ENCODE measurements at places on chromosomes 12 and 14.

GRCh38 chr12:50639721-50640120 is 124.2 kb upstream of the ATF1 start:
- DNase-seq: no peak

- DNase-seq: peak; percentile 87
Observed at GRCh38 chr12:22978962-22979361, 354.0 kb downstream of the ETNK1 start.

GRCh38 chr12:93778766-93779165 is 101.6 kb downstream of the CRADD start:
- DNase-seq: peak; percentile 19

DNA sequence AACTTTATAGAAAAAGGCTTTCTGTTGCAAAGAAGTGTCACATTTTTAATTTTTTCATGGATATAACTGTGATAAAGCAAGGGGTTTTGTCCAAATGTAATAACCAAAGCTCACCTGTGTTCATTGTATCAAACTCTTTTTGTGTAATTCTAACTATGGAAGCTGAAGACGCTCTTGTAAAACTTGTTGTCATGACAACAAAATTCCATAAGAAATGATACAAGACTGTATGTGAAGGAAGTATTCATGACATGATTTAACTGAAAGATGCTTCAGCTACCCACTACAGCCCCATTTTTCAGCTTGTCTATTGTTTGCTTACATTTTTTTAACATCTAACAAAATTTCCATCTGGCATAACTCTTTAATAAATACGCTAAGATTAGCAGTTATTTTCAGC is 360.9 kb downstream of the KCNH5 start:
- no peak for DNase-seq

DNA sequence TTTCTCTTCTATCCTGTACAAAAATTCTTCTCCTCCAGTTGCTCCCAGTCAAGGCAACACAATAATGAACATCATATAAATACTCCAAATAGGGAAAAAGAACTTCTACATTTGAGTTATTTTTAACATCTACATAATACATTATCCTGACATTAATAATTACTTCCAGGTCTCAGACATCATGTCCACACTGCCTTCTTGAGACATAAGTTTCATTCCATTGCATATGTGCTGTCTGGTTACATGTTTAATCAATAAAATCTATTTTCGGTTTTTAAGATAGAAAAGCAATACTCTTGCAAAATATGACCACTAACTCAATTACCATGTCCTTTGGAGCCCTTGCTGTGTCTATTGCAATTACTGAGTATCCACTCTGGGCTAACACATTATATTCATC is 881.9 kb downstream of the GALC start:
- no peak for DNase-seq

GRCh38 chr14:106067935-106068334 is 541.6 kb downstream of the TMEM121 start:
- DNase-seq: no peak

DNA sequence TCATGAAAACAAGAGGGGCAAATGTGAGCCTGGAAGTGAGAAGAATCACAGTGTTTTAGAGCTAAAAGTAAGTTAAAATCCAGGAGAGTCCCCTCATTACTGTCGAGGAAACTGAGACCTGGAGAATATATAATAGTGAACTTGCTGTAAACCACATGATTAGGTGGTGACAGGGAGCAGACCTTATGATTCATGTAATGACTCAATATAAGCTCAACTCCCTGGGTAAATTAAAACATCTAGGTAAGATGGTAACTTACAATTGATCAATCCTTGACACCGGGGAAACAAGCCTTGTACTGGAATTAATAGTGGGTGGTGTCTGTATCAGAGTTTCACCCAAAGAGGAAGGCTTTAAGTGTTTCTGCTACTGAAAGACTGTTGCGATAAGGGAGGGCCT is 269.3 kb downstream of the SNAPC1 start:
- DNase-seq: no peak

- no peak for DNase-seq
Observed at GRCh38 chr14:68473069-68473468, 319.8 kb downstream of the ZFP36L1 start.

DNA sequence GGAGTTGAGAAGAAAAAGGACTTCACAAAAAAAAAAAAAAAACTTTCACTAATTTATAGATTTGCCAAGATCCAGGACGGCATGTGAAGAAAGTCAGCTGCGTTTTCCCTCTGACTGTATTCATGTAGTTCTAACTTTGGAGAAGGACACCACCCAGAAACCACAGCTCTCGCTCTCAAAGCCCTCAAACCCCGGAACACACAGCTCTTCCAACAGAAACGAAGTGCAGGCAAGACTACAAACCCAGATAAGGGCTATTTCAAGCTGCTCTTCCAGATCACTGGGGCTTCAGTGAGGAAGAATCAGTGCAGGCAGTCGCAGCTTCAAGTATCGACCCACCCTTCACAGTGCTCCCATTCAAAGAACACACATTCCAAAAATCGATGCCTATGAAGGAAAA is 13.2 kb downstream of the KCNH5 start:
- DNase-seq: no peak

- DNase-seq: no peak
Observed at GRCh38 chr12:127194176-127194575, 1072.8 kb upstream of the TMEM132C start.

DNA sequence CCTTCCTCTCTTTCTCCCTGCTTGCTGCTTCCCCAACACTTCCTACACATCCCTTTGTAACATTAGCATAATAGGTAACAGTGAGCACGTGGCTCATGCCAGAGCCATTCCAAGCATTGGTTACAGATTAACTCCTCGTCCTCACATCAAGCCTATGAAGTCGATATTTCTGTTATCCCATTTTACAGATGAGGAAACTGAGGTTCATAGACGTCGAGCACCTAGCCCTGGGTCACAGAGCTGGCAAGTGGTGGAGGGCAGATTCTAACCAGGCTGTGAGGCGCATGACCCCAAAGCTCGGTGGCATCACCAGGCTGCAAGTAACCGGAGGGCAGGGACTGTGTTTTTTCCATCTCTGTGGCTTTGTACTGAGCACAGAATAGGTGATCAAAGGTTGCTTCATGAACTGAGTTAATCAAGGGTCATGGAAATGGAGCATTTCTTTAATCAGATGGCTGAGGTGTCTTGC is 5.7 kb upstream of the SERPINA1 start:
- DNase-seq: no peak

DNA sequence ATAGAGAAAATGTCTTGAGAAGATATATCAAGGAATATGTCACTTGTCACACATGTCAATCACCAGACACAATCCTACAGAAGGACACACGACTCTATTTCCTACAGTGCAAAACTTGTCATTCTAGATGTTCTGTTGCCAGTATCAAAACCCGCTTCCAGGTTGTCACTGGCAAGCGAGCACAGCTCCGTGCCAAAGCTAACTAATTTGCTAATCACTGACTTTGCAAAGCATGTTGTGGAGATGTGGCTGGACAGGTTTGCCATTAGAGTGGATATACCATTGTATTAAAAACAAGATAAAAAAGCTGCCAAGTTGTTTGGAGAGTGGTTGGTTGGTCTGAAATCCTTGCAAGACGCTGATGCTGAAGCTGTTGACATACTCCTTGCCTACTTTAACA is 7.9 kb upstream of the SGPP1 start:
- no peak for DNase-seq

DNA sequence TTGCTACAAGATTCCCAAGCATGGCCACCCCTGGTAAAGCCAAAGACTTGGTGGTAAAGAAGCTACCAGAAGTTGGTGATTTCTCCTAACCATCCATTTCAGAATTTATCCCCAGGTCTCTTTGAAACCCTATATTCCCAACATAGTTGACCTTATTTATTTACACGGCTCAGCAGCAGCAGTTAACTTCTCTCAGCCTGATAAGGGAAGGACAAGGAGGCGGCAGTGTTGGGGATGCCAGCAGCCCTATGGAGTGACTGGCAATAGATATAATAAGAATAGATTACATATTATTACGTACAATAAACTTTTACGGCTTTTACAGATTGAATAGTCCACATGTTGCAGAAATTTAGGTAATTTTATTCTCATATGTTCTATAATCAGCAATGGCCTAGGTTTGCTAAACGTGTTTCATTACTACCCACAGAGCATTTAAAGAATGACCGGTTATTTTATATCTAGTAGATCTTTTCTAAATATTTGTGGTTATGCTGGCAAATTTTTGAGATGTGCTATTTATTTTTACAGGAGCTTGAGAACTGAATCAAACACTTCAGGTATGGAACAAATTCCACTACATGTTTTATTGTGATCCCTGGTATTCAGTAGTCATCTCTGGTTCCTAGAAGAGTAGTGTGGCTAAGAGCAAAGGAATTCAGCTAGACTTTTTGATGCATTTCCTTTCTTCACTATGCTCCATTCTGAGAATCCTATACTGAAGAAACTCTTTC is 19.8 kb upstream of the PALS1 start:
- no peak for DNase-seq

DNA sequence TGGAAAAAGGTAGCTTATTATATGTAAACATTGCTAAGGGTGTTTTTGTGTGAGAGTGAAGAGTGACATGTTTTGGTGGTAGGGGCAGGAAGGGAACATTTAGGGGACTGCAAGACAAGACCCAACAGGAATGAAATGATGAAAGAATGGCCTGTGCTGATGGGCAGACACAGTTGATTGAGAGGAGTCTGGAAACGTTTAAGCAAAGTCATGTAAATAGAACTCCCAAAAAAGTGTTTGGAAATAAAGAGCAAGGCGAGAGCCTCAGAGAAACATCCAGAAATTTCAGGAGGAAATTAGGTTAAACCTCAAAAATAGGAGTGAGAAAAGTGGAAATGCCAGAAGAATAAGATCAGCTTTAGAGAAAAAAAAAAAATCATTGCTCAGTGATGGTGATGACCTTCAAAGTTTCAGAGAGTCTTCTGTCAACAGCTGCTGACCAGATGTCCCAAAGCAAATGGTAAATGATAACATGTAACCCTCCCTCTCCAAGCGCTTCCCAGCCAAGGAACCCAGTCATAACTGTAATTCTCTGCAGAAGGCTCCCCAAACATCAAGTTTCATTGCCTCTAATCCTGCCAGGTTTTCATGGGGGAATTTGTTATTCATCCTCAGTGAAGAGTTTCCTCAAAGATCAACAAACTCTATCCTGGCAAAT is 223.2 kb upstream of the FAR2 start:
- DNase-seq: no peak

- DNase-seq: no peak
Observed at GRCh38 chr12:18905134-18905533, 167.2 kb downstream of the CAPZA3 start.

- no peak for DNase-seq
Observed at GRCh38 chr14:92584816-92585215, 71.2 kb downstream of the RIN3 start.

DNA sequence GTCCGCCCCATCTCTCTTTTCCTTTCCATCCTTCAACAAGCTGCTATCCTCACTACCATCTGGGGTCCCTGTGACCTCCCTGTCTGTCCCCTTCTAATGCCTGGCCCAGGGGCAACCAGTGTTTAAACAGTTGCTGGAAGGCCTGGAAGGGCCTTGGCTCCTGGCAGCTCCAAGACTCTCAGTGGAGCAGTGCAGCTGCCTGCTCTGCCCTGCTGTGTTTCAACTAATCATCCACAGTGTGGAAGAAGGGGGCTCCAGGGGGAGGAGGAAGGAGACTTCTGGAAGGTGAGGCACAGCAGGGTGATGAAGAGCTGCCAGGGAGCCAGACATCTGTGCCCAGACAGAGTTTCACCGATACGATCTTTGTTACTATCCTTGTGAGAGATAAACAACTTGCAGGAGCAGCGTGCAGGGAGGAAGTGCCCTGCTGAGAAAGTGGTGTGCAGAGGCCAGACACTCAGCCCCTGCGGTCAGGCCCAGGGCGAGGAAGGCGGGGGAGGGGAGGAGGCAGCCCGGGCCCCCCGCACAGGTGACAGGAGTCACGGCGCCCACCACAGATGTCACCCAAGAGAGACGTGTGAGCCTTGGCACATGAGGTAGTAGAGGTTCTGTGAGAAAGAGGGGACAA is 1061.8 kb downstream of the BCL11B start:
- no peak for DNase-seq

- DNase-seq: no peak
Observed at GRCh38 chr14:83975435-83975834, 1554.5 kb upstream of the FLRT2 start.

DNA sequence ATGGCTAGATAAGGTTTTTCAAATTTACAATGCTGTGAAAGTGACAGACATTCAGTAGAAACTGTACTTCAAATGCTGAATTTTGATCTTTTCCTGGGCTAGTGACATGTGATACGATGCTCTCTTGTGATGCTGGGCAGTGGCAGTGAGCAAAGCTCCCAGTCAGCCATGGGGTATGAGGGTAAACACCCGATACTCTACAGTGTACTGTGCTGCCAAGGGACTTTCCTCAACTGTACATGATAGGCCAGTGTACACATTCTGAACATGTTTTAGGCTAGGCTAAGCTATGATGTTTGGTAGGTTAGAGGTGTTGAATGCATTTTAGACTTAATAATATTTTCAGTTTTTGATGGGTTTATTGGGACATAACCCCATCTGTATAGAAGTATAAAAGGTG is 17.6 kb downstream of the MBIP start:
- no peak for DNase-seq

DNA sequence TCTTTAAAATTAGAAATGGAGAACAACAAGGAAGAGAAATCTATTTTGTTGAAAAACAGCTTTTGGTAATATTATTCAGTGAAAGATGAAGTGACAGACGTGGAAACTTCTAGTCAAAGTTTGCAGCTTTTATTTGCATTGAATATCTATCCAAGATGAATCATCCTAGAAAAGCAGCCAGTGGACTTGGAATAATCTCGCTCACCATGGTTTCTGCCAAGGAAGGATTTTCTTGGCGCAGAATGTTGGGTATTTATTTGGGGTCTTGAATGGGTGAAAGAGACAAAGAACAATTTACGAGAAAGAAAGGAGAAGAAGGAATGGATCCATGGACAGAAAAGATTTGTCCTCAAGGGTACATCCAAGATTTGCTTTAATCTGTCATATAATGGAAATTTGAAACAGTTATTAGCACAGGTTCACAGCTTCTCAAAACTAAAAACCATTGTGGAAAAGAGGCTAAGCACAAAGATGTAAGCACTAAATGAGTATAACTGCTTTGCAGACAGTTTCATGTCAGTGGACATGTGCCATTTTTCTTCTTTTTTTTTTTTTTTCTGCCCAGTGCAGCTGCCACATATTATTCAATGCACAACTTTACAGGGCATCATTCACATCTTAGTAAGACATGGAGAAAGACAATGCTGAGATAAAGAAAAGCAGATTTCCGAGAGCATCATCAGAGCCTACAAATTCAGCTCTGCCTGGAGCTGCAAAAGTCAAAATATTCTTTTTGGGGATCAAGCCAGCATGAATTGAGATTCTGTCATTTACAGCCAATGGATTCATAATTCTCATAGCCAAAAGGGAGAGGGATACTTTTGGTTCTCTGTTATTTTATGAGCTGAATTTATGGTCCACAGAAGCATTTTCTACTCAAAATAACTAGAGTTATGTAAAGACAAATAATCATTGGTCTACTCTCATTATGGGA is 333.7 kb downstream of the DAD1 start:
- DNase-seq: peak; percentile 63

DNA sequence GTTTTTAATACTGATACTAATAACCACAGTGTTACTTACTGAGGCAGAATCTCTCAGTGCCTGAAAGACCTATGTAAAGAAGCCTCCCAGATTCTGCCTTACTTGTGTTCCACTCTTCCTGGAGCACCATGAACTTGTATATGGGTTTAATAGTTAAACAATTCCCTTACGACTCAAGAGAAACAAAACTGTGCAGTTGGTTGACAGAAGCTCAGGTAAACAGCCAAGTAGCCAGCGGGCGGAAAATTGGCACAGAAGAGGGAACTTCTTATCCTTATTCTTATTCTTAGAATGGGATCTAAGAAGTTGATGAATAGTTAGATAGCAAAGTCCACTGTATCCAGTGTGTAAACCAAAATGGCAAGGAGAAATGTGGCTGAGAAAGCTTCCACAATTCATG is 22.7 kb upstream of the MAGOHB start:
- no peak for DNase-seq

Measured in NCI-H446 (cell line).